ENCODE measurements at places on chromosomes 7 and 10.

- no peak for DNase-seq
These were observed 40.3 kb downstream of the CD36 start for GRCh38 chr7:80678707-80679106.

- no peak for DNase-seq
These were observed 103.0 kb downstream of the NXPH1 start for GRCh38 chr7:8536431-8536830.

- DNase-seq = no peak
These were observed 48.4 kb downstream of the SHH start for GRCh38 chr7:155763691-155764437.

DNA sequence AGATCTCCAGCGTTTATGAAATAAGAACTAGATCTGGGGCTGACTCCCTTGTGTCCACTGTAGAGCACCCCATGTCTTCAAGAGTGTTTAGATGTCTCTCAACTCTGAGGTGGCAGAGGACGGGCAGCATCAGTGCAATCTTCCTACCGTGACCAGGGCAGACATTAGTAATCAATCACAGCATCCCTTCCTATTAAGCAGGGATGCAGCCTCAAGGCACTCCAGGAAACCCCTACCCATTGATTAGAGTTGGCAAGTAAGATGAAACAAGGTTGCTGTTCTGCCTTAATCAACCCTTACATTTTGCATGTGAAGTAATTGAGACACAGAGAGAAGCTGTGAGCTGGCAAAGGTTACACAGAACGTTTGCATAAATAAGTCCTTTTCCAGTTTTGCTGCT, 283.7 kb upstream of the ZMIZ1 start:
- no peak for DNase-seq

DNA sequence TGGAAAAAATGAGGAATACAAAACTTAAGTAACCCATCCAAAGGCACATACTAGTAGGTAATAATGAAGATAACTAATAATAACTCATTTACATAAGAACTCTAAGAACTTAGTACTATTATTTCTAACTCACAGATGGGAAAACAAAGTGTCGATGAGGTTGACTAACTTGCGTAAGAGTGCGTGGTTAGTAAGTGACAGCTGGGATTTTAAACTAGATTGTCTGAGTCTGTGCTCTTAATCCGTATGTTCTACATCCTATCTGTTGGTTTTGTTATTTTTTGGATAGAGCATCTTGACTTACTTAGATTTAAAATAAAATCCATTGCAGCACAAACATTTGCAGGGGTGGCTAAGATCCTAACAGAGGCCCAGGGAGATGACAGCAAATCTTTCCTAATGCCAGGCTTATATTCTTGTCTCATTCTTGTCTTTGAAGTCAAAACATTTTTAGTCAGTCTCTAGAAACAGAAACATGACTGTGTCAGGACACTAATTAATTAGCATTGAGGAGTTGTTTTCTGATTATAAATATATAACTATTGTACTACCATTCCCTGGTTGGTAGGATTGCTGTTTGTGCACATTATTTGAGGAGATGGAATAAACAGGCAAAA, 11.7 kb downstream of the RPA3 start:
- DNase-seq = no peak

- DNase-seq = peak; percentile 93
These were observed 213.6 kb upstream of the INHBA start for GRCh38 chr7:41916450-41916927.

DNA sequence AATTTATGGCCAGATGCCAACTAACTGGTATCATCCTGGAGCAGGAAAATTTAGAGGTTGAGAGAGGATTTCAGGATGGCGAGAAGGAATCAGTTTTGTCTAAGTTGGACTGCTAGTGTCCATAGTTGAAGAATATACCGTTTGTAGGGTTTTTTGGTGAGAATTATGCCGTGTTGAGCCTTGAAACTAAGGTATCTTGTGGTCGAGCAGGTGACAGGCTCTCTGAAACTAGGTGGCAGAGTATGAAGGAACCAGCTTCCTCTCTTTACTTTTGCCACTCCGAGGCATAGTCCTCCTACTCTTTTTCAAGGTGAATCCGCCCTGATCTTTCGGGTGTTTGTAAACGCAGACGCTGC, 9.7 kb downstream of the MDFIC start:
- no peak for DNase-seq

DNA sequence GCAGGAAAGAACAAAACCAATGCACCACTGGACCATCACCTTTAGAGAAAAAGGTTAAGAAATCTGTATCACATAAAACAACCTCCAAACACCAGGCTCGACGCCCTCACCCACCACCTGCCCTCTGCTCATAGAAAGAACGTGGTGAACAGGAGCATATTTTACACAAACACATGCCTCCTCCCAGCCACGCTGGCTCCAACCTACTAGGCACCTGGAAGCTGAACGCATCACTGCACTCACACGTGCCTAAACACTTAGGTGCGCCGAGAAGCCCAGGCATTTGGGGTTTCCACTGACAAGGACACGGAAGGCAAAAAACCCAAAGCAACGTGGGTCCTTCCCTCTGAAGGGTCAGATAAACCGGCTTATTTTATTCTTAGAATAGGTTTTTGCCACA, 56.0 kb downstream of the PTPRN2 start:
- DNase-seq = no peak

DNA sequence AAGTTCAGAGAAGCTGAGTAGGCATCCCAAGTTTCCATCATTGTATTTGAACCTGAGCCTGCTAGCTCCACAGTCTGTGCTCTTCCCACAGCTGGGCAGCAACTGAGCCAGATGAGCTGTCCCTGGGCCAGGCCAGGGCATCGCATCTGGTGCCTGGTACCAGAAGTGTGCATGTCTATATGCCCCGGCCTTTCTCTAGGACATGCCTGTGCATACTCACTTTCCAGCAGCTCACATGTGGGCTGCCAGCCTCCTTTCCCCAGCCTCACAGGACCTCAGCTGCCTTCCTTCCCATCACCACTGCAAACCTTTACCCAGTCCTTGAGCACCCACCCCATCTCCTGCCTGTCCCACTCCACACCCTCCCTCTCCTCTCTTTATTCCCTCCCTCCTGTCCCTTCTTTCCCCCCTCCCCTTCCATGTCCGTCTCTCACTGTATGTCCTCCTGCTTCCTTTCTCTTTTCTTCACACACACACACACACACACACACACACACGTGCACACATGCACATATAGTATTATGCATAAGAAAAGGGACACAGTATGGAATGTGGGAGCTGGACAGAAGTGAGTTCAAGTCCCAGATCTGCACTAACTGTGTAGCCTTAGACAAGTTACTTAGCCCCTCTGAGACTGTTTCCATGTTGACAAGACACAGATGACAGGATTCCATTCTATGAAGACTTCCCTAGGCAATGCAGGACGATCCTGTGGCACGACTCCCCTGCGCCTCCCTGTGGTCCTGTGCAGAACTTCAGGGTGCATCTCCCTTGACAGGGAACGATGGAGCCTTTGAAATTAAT, 10.9 kb downstream of the CDHR1 start:
- DNase-seq = peak; percentile 63

DNA sequence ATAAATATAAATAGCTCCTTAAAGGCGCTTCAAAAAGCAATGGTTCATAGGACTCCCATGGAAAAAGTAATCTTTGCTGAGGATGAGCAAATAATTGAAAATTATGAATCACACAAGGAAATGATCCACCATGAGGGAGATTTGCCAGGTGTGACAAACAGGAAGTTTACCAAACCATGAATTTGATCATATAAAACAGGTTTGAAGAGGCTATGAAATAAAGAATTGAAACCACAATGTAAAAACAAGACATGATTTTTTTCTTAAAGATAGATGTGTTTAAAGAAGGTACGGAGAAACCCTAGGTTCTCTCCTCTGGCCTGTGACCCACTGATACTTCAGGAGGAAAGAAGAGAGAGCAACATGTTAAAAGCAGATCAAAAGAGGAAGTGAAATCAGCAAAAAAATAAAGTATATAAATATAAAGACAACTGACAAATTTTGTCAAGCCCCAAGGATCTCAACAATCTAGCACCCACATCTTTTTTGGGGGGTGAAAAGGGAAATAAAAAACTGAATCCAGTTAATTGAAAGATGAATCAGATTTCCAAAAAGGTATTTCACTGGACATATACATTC, 111.3 kb upstream of the ASAH2 start:
- no peak for DNase-seq

DNA sequence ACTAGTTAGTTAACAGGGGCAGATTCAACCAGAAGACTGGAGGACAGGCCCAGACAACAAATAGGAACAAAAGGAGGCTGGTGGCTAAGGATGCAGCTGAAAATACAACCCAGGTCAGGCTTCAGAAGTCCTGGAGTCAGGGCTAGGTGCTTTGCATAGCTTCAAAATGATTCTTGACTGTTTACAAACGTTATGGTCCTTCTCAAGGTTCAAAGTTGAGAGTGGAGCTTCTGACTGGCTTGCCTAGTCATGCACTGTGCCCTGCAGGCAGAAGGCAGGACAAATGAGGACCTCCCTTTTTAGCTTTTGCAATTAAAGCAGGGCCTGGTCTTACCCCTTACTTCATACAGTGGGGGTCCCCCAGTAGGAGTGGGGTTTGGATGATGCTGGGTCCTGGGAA, 4.4 kb upstream of the CDH23 start:
- DNase-seq = no peak

GRCh38 chr7:121336579-121336978, 7.8 kb downstream of the WNT16 start:
- DNase-seq = no peak

- no peak for DNase-seq
These were observed 143.8 kb downstream of the MAPK8 start for GRCh38 chr10:48450233-48450740.

GRCh38 chr10:104928734-104929133, 287.6 kb downstream of the SORCS3 start:
- DNase-seq = no peak

GRCh38 chr10:104337985-104338735, at the start of gene ITPRIP:
Gene ITPRIP, minus strand, starts transcription at chr10:104338465. Its CDS starts 22,414 bp downstream, at chr10:104316051.
- DNase-seq = peak; percentile 41

GRCh38 chr10:128029731-128030369, 96.4 kb downstream of the MKI67 start:
- no peak for DNase-seq

DNA sequence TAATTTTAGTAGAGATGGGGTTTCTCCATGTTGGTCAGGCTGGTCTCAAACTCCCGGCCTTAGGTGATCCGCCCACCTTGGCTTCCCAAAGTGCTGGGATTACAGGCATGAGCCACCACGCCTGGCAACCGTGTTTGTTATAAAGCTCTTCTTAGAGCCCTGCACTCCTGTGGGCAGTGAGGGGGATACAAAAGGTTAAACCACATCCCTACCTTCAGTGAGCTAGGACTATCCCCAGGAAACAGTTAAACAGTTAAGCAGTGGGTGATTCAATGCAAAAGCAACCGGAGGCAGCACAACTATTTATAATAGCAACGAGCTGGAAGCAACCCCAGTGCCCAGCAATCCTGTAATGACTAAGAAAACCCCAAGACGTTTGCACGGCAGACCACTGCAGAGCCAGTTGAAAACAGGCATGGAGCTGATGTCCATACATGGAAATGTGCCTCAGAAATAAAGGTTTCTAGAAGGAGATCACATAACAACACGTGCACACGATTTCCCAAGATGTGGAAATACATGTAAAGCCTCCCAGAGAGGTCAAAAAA, 107.2 kb upstream of the LYZL2 start:
- DNase-seq = no peak

DNA sequence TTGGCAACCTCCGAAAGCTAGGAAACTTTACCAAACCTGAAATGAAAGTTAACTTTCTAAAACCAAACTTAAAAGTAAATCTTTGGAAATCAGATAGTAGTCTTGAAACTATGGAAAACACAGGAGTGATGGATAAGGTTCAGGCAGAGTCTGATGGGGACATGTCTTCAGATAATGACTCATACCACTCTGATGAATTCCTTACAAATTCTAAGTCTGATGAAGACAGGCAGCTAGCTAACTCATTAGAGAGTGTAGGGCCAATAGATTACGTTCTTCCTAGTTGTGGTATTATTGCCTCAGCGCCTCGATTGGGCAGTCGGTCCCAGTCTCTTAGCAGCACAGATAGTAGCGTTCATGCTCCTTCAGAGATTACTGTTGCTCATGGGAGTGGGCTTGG, 45.9 kb downstream of the MCMBP start:
- DNase-seq = no peak

GRCh38 chr7:129298268-129298893, 73.6 kb downstream of the AHCYL2 start:
- peak; percentile 9 for DNase-seq

GRCh38 chr7:74606909-74607510, 50.5 kb upstream of the GTF2I start:
- no peak for DNase-seq

DNA sequence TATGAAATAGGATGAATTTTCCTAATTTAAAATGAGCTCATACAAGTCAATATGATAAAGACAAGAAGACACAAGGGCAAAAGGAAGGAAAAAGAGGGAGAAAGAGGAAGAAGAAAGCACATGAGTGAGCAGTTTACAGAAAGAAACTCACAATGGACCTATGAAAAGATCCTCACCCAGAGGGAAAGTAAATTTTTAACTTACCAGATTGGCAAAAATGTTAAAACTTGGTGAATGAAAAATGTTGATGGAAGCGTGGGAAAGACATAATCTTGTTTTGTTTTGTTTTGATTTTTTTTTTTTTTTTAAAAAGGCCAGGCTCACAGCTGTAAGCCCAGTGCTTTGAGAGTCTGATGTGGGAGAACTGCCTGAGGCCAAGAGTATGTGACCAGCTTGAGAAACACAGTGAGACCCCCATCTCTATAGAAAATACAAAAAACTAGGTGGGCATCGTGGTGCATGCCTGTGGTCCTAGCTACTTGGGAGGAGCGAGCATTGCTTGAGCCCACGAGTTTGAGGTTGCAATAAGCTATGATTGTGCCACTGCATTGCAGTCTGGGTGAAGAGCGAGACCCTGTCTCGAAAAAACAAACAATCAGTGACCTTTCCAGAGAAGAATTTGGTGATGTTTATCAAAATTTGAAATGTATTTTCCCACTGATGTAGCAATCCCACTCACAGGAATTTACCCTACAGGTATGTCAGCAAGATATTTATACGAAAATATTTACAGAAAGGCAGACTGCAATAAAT, 152.9 kb upstream of the ASAH2 start:
- peak; percentile 22 for DNase-seq

- no peak for DNase-seq
These were observed 38.8 kb downstream of the TMEM60 start for GRCh38 chr7:77759294-77759889.

- no peak for DNase-seq
These were observed 240.1 kb downstream of the THSD7A start for GRCh38 chr7:11591943-11592342.

DNA sequence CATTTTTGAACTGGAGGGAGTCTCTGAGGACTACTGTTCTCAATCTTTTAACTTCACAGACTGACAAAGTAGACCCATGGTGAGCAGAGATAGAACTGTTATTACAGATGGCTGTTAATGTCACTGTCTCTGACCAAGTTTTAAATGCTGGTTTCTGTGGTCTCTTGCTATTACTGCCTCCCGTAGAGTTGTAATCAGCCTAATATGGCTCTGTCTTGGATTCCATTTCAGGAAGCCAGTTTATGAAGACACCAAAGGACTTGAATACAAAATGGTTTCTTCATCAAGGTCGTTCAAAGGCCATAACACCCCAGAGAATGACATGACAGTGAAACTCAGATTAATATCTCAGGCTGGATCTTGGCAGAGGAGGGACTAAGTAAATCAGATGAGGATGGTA, 3.9 kb downstream of the SFRP4 start:
- no peak for DNase-seq

GRCh38 chr7:14836571-14837189, 65.9 kb downstream of the DGKB start:
- no peak for DNase-seq

GRCh38 chr7:130351791-130352090, 7.1 kb downstream of the CPA5 start:
- no peak for DNase-seq
